Uterine smooth muscle cell (primary cell): ENCODE measurements at places on chromosomes 1 and 21. TPM values are rescaled to one million over a fixed set of nuclear protein-coding genes. Genes with fewer than 3 reads are reported as not detected.

SPRR2G gene
- not detected in 2 replicates for total RNA-seq

MEX3A gene
- total RNA-seq: 0.89 and 1.7 TPM in 2 replicates

TACSTD2 gene
- total RNA-seq: 0.11 and 0.12 TPM in 2 replicates

PADI1 gene
- total RNA-seq: under 0.01 TPM in 1 of 2 replicates, not detected in the other

ZMYM4 gene
- total RNA-seq: 28.4 and 37.7 TPM in 2 replicates

SPATA45 gene
- total RNA-seq: not detected in 2 replicates

CENPF gene
- total RNA-seq: 48.5 and 151 TPM in 2 replicates

CTSS gene
- total RNA-seq: 2.7 and 5.2 TPM in 2 replicates

LCE1C gene
- not detected in 2 replicates for total RNA-seq
